Activated naive CD4-positive, alpha-beta T cell treated with Interleukin-2 at 50 U/mL for 16 hours (primary cell): ENCODE measurements at places on chromosomes 1 and 21.

DNA sequence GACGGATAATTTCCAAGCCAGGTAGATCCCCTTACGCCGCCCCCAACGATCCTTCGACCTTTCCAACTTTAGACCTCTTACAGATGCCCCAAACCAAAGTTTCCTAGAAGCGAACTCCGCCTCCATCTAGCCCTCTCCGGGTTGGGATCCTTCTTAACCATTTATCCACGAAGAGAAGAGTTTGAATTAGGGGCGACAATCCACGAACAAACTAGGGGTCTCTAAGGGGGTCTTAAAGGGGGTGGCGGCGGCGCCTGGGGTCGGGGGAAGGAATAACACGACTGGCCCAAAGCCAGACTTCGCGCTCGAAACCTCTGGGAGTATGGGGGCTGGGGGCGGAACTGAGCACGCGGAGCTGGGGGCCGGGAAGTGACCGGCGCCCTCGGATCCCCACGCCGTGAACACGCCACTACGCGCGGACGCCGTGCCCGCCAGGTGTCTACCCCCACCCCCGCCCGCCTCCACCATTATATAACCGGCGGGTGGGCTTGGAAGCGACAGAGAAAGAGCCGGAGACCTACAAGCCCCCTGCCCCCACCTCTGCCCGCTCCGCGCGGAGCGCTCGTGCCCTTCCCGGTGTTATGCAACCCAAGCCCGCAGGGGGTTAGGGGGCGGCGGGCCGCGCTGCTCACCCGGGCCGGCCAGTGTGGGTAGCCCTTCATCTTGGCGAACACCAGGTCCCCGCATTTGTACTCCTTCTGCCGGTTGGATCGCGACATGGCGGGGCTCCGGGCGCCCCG lies 594 bp downstream of the HDGF start:
- peak; percentile 48 for DNase-seq

GRCh38 chr1:235735621-235736020 lies 86.0 kb upstream of the GNG4 start:
- DNase-seq = no peak

GRCh38 chr1:31004231-31004621 lies 61.3 kb downstream of the PUM1 start:
- DNase-seq = no peak

DNA sequence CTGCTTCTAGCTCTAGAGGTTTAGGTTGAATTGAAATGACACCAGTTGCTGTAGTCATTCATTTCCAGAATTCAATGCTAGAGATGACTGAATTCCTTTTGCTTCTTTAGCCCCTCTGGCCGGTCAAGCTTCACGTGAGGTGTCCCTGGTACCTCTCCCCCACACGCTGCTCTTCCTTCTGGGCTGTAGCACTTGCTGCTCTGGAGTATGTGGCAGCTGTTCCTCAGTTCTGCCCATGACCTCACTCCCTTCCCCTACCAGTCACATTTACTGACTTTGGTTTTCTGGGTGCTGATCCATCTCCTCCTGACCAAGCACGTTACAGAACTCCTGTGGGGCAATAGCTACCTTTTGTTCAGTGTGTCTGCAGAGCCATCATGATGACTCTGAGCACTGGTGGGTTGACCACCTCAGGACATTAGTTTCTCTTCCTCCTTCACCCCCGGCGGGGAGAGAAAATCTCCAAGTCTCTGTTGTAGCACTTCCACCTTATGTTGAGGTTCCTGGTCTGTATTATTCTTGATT lies 128.1 kb downstream of the HHAT start:
- DNase-seq = no peak

DNA sequence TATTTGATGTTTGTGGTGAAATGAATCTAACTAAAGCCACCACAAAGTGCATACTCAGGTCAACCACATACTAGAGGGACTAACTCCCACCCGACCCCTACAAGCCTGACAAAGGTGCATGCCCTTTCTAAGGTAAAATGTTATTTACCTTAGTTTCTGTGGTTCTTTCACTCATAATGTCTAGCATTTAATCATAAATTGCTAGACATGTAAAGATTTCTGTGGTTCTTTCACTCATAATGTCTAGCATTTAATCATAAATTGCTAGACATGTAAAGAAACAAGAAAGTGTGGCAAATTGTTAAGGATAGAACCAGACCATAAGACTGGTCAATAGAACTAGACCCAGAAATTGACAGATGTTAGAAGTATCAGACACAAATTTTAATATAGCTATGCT lies 193.0 kb upstream of the PBX1 start:
- DNase-seq = no peak

DNA sequence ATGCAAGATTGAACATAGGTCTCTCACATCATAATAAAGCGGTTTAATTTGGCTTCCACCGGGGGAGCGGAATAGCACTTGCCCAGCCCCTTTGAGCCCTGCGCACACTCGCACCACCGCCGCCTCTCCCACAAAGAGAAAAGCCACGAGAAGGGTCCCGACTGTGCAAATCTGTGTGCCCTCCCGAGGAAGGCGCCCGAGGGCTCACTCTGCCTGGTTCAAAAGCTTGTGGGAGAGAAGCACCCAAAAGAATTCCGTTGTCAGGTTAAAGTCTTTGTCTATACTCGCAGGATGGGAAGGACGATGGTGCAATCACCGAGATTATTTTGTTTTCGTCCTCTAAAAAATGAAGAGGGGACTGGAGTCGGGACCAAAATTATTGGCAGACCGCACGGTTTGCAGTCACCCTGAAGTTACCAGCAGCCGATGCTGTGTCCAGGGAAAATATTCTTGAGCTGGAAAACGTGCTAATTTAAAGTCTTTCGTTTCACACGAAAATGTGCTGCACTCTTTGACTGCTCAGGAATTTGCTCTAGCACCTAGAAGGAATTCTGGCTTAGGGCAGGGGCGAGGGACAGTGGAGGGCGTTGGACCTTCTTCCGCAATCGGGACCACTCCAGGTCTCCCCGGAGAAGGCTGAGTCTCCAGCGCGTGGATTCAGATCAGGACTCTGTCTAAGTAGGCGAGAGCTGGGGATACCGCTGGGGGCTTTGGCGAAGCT lies 6.6 kb upstream of the SIM2 start:
- no peak for DNase-seq

GRCh38 chr1:203048555-203049051 lies 22.3 kb downstream of the PPFIA4 start:
- no peak for DNase-seq

DNA sequence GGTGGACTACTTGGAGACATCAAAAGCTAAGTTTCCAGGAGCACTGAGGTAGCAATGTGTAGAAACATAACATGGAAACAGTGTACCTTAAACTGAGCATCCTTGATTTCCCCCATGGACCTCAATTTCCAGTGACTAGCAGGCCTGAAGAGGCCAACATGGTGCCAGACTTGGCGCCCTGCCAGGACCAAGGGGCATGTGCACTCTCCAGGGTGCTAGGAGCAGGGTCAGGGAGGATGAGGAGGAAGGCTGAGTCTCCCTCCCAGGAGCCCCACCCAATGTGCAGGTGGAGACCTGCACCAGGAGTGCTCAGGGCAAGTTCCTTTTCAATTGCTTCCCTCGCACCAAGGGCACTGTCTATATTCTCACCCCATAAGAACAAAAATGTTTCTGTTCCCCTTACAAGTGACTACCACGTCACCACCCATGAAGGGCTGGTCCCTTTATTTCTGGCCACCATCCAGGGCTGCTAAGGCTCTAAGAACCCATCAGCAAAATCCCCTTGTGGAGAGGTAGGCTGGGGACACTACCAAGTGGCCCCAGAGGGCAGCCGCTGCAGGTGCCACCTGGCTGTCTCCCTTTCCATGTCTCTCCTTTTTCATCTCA lies 39.2 kb downstream of the MX1 start:
- DNase-seq = no peak

DNA sequence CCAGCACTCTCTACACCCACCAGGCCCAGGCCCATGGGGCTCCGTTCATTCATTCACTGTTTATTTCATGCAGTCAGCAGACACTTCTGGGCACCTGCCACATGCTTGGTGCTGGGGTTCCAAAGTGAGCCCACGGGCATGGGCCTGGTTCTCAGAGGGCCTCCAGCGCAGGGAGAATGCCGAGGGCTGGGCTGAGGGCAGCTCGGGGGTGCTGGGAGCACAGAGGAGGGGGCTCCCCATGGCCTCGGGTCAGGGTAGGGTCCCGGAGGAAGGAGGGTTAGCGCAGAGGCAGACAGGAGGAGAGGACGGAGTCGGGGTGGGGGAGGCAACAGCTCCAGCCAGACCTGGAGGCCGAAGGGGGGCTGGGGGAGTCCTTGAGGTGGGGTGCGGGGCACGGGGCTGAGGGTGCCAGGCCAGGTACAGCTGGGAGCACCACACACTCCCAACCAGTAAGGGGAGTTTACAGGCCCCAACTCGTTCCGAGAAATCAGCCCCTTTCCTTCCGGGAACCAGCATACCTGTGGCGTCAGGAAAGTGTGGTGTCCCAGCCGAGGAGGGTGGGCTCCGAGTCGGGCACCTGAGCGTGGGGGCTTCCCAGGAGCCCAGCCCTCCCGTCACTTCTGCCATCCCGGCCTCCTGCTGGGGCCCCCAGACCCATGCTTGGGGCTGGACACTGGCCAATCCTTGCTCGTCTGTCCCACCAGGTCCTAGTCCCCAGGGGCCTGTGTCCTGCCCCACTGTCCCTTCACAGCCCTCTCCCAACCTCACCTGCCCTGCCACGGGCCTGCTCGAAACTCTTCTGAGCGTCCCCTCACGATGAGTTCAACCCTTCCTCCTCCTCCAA lies 10.8 kb downstream of the ARHGEF16 start:
- no peak for DNase-seq

GRCh38 chr1:229882621-229883020 lies 184.4 kb upstream of the GALNT2 start:
- DNase-seq = no peak

DNA sequence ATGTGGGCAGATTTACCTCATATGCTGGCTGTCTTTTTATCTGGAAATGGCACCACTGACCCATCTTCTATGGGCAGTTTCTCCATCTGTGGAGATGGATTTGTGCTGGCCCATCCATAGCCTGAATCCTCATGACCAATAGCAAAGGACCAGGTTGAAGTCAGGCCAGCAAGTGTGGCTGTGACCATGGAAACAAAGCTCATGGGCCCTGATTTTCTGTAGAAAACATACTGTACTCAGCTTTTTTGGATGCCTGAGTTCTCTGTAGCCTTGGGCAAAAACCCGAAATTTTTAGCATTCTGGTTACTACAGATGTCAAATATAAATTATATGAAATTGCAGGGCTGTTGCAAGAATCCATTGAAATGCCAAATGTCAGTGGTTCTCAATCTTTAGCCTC lies 155.0 kb downstream of the PLXNA2 start:
- no peak for DNase-seq

DNA sequence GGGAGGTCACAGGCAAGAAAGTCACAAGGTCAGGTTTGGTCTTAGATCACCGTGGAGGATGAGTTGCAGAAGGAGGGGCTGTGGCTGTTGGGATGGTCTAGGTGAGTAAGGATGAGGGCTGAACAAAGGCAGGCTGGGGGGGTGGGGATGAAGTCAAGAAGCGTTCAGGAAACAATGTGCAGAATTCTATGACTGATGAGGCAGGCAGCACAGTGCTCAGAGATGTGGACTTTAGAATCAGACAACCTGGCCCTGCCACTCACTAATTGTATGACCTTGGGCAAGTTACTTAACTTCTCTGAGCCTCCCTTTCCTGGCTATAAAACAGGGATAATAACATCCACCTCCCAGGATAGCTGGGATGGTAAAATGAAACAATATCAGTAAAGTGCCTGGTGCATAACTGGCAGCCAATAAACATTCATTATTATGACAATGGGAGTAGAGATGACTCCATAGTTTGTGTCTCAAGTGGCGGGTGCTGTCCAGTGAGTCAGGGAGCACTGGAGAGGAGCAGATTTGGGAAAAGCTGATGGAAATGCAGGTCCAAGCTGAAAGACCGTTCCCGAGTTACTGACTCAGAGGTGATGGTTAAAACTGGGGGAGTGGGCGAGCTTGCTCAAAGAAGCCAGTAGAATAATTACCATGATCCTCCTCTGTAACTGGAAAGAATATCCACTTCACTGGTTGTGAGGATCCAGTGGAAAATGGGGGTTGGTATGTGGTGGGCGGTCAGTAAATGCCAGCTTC lies 2.1 kb downstream of the TIE1 start:
- no peak for DNase-seq

- DNase-seq = no peak
These were observed 7.7 kb downstream of the IFI6 start for GRCh38 chr1:27664291-27664690.

DNA sequence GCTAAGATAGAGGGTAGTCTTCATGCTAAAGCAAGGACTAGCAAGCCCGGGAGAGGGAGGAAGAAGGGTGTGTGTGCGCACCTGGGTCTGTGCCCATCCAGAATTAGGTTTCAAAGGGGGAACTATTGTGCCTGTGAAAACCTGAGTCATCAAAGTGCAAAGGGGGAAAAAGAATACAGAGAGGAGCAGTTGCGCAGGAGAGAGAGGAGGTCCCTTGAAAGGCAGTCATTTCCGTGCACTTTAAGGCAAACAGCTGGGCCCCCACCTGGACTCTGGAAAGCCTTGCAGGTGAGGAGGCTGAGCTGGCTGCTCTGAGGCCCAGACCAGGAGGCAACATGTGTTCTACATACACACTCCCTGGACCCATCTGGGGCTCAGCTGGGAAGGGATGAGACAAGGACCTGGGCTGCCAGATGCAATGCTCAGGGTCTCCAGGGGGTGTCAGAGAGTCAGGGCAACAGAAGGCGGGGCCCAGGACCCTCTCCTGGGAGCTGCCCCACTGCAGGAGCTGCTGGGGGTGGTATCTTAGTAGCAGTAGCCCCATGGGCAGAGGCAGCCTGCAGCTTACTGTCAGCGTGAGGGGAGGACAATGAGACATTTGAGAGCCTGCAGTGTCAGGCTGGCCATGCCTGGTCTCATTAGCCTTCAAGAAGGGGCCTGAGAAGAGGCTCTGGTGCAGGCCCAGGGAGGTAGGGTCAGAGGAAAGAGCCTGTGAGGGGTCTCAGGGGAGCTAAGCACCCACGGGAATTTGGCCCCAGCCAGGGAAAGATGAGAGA lies 14.3 kb downstream of the PROK1 start:
- no peak for DNase-seq

GRCh38 chr21:39033878-39034589 lies 149.2 kb downstream of the PSMG1 start:
- DNase-seq = no peak

DNA sequence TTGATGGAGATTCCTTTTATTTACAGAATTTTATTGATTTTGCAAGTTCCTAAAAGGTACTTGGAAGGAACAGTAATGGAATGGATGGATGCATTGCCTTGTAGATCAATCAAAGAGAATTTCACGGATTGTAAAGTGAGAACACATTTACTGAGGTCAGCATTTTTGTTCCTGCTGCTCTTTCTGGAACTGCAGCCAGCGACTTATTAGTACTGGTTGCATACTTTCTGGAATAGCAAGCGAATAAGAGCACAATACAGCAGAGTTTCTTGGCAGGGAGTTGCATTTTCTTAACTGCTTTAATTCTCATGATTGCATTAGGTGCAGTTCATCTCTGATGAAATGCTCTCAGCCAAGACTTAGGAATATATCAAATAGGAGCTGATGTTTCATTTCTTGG lies 106.1 kb upstream of the CHODL start:
- no peak for DNase-seq
